ENCODE measurements at places on chromosomes 2 and 18.

DNA sequence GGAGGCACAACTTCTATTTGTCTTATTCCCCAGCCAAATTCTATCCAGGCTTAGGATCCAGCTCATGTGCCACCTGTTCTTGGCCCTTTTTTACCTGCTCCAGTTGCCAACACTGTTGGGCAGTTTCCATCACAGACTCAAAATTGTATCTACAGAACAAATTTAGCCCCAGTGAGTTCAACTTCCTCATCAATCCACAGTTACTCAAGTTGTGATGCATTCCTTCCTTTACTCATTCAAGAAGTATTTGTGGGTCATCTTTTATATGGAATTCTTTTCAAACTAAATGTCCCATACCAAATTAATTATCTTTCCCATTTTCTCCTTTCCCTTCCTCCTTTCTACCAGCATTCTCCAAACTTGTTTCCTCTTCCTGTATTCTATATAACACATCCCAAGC lies 12.7 kb upstream of the DDX18 start:
- no peak for DNase-seq

DNA sequence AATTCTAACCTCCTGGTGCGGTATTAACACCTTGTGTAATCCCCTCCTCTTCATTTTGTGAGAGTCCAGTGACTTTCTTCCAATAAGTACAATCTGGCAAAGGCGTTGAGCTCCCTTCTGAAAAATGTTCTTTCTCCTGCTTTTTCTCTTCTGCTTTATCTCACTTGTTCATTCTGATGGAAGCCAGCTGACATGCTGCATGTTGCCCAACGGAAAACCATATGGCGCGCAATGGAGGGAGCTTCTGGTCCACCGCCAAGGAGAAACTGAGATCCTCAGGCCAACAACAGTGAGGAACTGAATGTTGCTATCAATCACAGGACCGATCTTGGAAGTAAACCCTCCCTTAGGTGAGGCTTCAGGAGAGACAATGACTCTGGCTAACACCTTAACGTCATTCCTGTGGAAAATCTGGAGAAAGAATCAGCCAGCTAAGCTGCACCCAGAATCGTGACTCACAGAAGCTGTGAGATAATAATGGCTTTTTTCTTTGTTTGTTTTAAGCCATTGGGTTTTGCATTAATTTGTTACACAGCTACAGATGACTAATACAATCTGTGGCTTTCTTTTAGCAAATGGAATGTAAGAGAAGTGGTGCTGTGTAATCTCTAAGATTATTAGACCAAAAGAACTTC lies 1323.9 kb upstream of the DDX18 start:
- DNase-seq: no peak

- DNase-seq: no peak
Observed at GRCh38 chr2:31903109-31903780, 107.6 kb downstream of the MEMO1 start.

GRCh38 chr2:238855891-238856580 lies 8.2 kb downstream of the TWIST2 start:
- no peak for DNase-seq

GRCh38 chr2:151771599-151772358 lies 37.5 kb upstream of the NEB start:
- no peak for DNase-seq

DNA sequence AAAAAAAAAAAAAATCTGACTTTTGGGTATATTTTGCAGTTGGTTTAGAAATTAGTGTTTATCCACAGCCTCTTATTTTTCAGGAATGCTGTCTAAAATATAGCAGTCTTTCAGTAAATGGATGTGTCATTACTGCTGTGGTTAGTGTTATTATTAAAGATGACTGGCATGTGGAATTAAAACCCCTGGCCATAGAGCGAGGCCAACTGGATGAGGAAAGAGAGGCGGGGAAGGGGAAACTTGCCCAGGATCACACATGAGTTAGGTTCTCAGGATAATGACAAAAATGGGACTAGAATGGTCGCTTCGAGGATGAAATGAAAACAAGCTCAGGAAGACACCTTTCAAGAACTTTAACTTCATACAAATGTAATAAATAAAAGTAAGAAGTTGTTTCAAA lies 57.4 kb upstream of the APCDD1 start:
- no peak for DNase-seq

DNA sequence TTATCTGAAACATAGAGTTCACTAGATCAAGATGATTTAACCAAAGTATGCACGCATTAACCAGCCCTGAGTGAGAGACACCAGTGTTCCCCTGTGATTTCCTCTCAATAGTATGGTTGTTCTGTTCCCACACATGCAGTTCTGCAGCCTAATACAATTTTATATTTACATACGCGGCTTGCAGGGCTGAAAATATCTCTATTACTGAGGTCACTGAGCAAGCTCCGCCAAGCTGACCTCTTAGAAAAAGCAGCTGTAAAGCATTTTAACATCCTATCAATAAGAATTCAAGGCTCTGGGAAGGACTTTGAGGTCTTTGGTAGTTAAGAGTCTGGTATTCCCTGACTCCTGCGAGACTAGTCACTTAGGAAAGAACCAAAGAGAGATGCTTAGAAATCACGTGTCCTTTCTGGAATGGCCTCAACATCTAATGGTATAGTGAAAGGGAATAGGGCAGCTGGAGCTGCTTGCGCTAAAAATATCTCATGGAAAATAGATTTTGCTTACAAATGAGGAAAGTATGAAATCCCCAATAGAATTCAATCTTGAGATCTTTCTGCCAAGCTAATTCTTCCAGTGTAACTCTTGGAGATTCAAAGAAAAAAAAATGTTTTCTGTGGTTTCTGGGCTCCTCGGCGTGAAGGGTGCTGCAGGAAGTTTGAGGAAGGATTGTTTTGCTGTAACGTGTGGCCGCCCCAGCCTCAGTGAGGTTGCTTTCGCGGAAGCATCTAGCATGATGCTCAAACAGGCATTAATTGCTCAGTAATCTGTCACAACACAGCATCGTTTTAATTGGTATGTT lies 59.2 kb downstream of the DOCK10 start:
- DNase-seq: no peak

GRCh38 chr2:9982248-9982647 lies 30.8 kb downstream of the GRHL1 start:
- no peak for DNase-seq
